ENCODE measurements at places on chromosomes 7 and 10.

DNA sequence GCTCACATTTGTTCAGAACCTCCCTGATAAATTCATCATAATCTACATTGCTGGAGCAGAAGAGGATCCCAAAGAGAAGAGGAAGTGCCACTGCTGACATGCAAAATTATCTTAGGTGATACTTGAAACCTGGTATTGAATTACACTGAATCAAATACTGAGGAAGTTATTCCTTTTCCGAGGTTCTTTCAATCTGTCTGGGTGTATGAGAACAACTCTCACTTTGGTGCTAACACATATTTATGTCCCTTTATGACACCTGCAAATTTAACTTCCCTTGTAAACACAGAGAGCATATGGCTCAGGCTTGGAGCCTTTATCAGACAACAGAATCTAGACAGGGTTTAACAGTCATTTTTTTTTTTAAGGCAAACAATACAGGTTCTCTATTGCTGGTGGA lies 131.4 kb downstream of the SRPK2 start:
- no peak for DNase-seq

DNA sequence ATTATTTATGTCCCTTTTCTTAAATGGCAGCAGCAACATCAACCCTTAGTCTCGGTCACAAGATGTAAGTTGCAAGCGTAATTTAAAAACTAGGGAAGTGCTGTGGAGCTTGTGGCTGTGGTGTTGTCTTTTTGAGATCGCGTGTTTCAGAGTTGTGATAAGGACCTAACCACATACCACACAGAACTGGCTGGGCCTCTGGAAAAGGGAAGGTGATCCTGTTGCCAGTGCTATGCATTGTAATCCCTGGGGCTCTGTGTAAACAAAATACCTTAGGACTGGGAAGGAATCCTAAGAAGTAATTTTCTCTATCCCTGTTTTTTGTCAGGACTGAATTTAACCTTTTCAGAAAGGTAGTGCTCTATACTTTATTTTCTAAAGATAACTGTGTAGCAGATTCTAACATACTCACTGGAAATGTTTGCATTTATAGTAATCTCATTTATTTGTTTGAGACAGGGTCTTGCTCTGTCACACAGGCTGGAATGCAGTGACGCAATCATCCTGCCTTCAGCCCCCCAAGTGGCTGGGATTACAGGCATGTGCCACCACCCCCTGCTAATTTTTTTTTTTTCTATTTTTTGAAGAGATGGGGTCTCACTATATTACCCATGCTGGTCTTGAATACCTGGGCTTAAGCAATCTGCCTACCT lies 60.4 kb downstream of the INPP5F start:
- DNase-seq, result no peak

- no peak for DNase-seq
Observed at GRCh38 chr7:34107276-34107675, 201.9 kb downstream of the BMPER start.

DNA sequence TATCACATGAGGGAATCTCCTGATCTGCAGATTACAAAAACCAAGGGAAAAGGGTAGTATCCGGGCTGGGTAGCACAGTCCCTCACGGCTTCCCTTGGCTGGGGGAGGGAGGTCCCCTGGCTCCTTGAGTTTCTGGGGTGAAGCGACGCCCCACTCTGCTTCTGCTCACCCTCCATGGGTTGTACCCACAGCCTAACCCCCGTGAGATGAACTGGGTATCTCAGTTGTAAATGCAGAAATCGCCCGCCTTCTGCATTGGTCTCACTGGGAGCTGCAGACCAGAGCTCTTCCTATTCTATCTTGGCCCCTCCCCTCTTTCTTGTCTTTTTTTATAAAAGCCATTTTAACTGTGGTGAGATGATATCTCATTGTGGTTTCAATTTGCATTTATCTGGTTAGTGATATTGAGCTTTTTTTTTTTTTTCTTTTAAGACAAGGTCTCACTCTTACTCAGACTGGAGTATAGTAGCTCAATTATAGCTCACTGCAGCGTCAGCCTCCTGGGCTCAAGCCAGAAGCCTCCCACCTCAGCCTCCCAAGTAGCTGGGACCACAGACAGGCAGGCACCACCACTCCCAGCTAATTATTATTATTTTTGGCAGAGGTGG lies 87.8 kb downstream of the ABCC2 start:
- DNase-seq, result peak; percentile 32
